NCI-H526 treated with DMSO at 0.1 percent for 48 hours (cell line): ENCODE measurements at places on chromosomes 3 and 15.

DNA sequence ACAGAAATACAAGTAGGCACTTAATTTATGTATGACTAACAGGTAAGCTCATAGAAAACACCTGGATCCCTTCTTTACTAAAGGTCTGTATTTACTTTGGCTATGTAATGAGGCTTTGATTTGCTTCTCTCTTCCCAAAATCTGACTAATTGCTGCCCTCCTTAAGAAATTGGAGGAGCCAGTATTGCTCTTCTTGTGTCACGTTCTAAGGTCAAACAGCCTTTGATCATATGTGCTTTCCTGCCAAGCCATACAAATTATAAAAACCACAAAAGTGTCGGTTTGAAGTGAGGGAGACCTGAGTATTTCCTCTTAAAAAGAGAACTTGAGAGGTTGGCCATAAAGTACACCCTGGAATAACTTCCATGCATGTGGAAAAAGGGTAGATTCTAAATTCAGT is 112.1 kb upstream of the MB21D2 start:
- no peak for DNase-seq

- no peak for DNase-seq
Measured at GRCh38 chr3:134867277-134867676, 72.2 kb downstream of the EPHB1 start.

DNA sequence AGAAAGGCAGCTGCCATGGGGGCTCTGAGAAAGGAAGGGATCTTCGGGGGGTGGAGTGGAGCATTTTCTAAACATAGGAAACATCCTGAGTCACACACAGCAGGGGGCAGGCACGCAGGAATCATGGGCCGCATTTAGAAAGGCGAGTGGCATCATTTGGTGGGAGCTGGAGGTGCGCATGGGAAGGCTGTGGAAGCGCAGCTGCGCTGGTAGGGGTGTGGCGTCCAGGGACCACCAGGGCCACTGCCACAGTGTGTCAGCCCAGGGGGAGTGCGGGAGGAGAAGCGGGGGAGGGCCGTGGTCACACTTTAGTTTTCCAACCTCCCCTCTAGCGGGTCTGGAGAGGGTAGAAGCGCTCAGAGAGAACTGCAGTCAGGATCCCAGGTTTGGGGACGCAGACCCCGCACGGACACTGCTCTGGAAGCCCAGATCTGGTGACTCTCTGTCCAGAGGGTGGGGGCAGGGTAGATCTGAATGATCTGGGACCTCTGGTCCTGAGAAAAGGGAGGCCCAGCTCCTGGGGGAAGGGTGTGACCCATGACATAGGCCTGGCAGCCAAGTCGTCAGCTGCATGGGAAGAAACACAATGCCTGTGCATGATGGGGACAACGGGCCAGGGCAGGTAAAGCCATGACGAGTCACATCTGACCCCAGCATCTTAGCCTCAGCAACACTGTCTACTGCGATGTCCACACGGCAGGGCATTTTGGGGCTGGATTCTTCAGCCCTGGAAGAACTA is 88.0 kb upstream of the IQSEC1 start:
- no peak for DNase-seq

- no peak for DNase-seq
Measured at GRCh38 chr3:99699841-99700240, 61.4 kb downstream of the COL8A1 start.

DNA sequence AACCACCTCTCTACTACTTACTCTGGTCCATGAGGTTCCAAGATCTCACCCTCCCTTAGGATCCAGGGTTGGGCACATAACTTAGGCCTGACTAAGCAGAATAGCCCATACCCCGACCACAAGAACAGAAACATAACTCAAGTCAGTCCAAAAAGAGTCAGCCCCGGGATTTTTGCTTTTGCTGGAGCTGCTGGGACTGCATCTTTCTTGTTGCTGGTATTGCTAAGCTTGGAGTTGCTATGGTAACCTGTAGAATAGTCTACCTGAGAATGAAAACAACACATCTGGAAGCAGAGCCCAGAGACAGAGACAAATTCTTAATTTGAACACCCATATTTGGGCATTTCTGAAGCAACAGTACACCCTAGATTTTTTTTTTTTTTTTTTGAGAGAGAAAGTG is 6.5 kb downstream of the RUBCN start:
- no peak for DNase-seq

DNA sequence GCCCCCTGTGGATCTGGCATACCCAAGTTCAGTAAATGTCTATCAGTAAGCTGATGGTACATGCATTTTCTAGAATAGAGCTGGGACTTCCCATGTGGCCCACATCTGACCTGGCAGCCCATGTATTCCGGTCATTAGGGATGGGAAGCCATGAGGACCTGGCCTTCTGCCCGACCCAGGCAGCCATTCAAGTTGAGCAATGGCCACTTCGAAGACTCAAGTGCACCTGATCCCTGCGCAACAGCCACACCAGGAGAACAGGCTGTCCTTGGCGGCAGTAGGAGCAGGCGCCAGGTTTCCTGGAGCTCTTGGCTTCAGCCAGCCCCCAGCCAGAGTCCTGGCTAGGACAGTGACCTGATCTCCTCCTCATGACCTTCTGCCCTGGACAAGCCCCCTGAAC is 14.6 kb downstream of the HEMK1 start:
- DNase-seq: no peak

DNA sequence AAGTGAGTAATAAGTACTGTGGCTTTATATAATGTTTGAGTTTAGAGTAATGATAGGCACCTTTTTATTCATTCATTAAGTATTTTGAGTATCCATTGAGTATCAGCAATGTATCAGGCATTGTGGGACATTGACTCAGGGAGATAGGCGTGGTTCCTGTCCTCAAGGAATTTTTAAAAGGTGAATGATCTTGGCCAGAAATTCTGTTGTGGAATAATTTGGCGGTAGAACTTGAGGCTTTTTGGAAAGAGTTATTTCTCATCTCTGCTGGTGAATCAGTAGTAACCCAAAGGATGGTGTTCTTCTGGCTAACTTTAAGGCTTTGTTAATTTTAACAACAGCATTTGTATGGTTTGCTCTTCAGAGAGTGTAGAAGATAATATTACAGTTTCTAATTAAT is 2.0 kb downstream of the RAB7A start:
- no peak for DNase-seq

- DNase-seq: no peak
Measured at GRCh38 chr3:29695643-29696198, 414.9 kb downstream of the RBMS3 start.

DNA sequence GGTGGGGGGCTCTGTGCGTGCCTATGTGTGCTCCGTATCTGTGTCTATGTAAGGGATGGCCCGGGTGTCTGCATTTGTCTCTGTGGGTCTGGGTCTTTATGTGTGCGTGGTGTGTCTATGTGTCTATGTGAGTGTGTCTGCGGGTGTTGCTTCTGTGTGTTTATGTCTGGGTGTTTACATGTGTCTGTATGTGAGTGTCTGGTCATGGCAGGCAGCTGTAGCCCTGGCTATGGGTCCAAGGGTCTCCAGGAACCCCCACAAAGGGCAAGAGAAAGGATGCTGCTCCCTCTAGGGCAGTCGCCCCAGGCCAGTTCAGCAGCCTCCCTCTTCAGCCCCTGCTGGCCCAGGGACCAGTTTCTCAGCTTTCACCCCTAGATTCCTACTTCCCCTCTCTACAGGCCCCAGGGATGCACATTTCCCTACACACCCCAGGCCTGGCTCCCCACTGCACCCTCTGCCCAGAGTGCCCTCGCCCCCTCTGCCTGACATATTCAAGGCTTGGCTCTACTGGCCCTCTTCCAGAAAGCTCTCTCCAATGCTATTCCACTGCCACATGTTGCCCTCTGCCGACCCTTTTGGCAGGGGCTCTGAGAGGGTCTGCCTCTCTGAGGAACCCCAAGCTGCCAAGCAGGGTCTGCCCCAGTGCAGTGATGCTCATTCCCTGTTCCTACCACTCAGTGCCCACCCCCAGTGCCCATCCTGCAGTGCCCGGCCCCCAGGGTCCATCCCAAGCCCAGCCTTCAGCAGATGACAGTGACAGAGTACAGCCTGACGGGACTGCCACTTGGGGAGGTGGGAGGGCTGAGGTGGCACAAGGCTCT is 1.0 kb upstream of the MYL3 start:
- DNase-seq: no peak

- DNase-seq: no peak
Measured at GRCh38 chr15:53681056-53681455, 78.4 kb downstream of the WDR72 start.

- no peak for DNase-seq
Measured at GRCh38 chr3:71355862-71356261, 227.7 kb downstream of the FOXP1 start.

DNA sequence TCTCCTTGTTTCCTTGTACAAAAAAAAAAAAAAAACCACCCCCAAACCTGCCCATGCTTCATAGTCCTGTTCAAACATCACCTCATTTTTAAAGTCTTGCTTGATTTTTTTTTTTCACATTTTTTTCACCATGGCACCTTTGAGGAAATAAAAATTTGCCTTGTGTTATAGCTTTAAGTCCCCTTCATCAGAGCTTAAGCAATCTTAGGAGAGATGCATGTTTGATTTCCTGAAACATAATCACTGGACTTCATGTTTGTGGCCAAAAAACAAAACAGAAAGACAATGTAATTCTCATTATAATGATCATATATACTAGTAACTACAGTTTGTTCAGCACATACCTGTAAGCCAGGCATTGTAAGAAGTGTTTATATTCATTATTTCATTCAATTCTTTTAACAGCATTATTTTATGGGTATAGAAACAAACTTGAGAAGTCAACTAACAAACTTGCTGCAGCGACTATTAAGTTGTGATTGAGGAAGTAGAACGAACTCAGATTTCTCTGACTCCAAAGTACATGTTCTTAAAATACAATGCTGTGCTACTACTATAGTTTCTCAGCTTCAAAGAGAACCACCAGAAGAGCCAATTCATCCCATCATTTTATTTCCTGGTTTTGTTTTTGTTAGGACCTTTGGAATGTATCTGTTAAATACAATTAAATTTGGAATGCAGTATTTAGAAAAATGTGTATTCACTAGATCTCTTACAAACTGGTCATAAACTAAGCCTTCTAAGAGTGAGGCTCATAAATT is 203.8 kb downstream of the TCF12 start:
- DNase-seq: no peak

GRCh38 chr15:64596701-64597476 is 136.5 kb downstream of the ZNF609 start:
- DNase-seq: peak; percentile 54

DNA sequence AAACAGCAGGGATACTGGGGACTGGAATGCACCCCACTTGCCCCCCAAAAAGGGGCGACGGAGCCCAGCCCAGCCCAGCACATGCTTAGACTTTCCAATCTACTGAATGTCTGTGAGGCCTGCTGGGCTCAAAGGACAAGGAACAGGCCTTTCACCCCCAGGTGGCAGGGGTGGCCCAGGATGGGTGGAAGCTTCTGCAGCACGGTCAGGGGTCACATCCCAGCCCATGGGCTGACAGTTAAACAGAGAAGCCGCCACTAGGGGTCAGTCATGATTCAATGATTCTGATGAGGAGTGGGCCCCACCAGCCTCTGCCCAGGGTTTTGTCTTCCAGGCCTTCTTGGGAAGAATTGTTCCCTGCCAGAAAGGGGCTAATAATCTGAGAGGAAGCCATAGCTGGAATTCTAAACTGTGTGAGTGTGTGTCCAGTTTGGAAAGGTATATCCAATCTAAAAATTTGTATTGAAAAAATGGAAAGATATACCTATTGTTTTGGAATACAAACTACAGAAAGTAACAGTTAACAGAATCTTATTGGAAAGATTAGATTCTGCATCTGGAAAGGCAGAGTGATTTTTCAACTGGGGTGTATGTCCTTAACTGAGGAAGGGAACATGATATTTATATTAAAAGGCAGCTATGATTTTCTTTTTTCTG is 2.2 kb downstream of the CHRNB4 start:
- DNase-seq: peak; percentile 36

DNA sequence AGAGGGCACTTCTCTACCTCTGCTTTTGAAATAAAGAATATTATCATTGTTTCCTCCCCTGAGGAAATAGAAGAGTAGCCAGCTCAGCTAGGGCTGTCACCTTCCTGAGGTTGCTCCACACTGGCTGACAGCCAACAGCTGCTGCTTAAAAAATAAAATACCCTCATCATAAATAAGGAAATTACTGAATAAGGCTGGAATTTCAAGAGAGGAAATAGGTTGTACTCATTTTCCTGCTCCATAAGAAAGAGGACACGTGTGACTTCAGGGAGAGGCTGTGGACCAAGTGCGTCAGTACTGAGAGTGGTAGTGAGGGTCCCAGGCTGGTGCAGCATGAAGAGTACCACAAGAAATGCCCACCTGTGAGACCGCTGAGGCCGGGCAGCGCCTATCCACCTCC is 8.1 kb upstream of the C2CD4B start:
- no peak for DNase-seq

GRCh38 chr15:92112180-92112579 is 258.7 kb downstream of the SLCO3A1 start:
- no peak for DNase-seq

DNA sequence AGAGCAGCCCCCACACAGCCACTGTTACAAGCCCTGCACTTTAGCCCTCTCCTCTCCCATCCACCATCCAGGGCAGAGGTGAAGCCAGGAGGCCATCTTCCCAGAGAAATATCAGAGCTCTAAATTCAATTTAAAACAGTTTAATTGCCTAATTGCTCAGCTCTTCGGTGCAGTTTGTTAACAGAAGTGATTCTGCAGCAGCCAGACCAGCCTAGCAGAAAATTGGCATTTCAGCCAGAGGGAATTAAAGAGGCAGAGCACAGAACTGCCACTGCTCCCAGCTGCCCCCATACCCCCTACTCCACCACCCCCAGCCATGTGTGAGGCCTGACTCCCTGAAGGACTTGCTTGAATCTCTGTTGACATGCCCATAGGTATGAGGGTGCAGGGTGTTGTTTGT is 38.5 kb downstream of the TPRA1 start:
- no peak for DNase-seq

DNA sequence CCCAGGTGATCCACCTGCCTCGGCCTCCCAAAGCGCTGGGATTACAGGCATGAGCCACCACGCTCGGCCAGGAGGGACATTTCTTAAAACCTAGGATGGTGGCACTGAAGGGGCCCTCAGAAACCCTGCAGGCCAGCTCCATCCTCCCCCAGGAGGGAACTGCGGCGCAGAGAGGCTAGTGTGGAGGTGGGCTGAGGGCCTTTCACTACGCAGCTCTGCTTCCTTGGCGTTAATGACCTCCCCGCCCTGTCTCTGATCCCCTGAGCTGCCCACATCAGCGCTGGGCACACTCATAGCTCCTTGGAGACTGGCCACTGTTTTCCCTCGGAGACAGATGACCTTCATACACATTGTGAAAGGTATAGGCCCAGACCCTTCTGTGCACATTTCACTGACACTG is 46.2 kb upstream of the MAGEF1 start:
- DNase-seq: no peak

- peak; percentile 5 for DNase-seq
Measured at GRCh38 chr15:33963831-33964664, 4.2 kb upstream of the CHRM5 start.
